ENCODE measurements at places on chromosomes 4 and X.

- DNase-seq: no peak
These were observed 80.3 kb downstream of the GPAT3 start for GRCh38 chr4:83616252-83616651.

DNA sequence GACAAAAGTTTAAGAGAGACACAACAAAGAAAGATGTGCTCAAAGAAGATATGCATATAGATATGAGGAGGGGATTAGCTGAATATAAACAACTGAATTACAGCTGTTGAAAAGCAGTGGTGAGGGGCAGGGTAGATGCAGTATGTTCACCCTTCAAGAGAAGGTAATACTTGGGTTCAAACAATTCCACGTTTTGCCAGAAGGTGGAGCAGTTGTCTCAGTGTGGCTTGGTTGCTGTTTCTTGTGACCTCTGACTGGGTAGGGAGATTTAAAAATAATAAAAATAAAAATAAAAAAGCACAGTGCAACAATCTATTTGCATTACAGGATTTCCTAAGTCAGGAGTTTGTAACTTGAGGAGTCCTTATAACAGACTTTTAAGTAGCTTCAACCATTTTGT, 23.3 kb downstream of the PHOX2B start:
- no peak for DNase-seq

GRCh38 chr4:153326513-153326912, 18.0 kb upstream of the MND1 start:
- DNase-seq: no peak

DNA sequence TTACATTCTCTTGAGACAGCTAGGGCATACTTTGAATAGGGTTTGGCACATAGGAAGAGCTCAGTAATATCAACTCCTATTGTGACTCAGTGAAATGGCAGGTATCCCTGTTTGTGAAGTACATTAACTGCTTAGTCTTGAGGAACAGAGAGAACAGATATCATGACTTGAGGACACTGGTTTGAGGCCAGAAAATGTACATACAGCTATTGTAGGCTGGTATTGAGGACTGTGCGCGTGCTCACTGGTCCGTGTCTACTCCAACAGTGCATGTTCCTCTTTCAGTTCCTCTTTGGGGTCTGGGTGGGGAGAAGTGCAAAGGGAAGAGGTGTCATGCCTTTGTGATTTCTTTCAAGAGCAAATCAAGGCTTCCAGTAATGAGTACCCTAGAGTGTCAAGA, 34.6 kb upstream of the TBC1D9 start:
- DNase-seq: no peak

- DNase-seq: no peak
These were observed 1870.5 kb upstream of the TENM3 start for GRCh38 chr4:180372691-180373090.
